ENCODE measurements at places on chromosomes 6 and 20.

DNA sequence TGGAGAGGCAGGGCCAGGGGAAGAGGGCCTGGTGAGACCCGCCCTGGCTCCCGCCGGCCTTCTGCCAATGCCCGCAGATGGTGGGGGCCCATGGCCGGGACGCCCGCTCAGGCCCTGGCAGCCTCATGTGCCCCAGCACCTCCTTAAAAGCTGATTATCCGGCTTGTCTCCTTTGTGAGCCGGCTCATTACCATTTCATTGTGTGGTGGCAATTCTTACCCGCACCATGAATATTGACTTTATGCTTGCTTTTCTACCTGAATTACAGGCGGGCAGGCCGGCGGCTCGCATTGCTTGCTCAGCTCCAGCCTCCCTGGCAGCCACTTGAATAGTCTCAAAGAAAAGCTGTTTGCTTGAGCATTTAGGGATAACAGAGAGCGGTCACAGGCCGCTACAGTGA, 120.0 kb upstream of the JAG1 start:
- DNase-seq, result no peak

DNA sequence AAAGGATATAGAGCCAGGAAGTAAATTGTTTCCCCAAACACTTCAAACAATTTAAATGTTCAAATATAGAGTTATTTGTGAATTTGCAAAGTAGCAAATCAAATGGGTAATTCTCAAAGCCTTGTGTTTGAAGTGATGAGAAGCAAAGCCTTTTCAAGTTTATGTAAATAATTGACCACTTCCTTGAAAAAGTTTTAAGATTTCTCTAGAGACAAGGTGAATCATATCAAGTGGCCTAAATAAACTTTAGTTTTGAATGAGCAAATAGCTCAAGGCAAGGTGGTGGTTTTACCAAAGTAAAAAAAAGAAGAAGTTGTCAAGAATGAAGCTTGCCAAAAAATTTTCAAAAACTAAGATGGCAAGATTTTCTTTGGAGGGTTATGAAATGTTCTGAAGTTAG, 42.6 kb upstream of the IFNGR1 start:
- peak; percentile 95 for DNase-seq

GRCh38 chr6:105380634-105381033, 22.2 kb downstream of the PREP start:
- DNase-seq, result no peak

DNA sequence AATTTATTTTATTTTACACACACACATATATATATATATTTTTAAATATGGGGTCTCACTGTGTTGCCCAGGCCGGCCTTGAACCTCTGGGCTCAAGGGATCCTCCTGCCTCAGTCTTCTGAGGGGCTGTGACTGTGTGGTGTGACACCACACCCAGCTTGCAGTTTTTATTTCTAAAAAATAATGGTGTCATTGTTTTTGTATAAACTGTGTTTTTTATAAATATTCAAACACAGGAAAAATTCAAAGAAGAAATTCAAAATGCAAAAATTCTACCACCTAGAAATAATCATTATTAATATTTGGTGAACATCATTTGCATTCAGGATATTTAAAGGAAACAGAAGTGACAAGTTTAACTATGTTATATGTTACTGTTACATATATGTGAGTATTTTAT, 3.1 kb downstream of the CCDC28A start:
- DNase-seq, result no peak

- peak; percentile 93 for DNase-seq
These were observed 223.0 kb upstream of the SYNCRIP start for GRCh38 chr6:85865420-85866369.

DNA sequence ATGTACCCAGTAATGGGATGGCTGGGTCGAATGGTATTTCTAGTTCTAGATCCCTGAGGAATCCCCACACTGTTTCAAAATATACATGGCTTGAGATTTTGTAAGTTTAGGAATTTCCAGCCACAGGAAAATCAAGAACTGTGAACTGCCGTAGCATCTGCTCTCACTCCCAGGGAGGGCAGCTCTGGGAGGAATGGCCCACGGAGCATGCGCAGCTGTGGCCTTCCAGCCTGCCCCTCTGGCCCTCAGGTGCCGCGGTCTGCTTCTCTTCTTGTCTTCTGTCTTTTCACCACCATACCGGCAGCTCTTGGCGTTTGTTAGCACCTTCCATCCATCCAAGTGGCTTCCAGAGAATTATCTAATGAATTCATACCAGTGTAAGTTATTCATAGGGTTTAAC, 19.9 kb upstream of the EXOC2 start:
- no peak for DNase-seq

DNA sequence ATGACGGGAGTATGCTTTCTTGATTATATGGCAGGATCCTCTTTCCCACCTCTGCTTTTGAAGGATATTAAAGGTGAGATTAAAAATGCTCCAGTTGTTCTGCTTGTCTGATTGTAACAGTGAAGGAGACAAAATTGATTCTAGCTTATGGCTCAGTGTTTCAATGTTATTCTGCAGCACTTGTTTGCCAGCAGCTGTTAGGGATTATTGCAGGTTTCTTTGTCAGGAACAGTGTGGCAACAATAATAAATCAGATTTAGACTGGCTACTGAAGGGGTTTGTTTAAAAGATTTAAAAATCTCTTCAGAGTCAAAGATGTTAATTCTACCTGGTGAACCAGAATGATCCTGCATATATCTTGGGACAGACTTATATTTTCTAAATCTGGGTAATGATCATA, 126.9 kb downstream of the LAMA2 start:
- DNase-seq, result no peak

DNA sequence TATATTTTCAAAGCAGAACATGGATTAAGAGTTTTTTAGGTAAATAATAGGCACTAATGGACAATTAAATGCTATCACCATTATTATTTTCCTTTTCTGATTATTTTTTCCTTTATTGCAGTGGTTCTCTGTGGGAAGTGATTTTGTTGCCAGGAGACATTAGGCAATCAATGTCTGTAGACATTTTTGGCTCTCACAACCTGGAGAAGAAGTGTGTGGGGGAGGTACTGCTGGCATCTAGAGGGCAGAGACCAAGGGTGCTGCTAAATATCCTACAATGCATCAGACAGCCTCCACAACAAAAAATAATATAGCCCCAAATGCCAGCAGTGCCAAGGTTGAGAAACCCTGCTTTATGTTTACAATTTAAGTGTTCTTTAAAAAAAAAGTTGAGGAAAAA, 8.3 kb downstream of the IFNGR1 start:
- DNase-seq, result peak; percentile 62

GRCh38 chr20:51934301-51935002, 132.1 kb upstream of the SALL4 start:
- DNase-seq, result no peak

GRCh38 chr20:11235058-11235457, 561.3 kb upstream of the JAG1 start:
- peak; percentile 96 for DNase-seq

Measured in renal cortical epithelial cell (primary cell).